ENCODE measurements at places on chromosomes 5 and 9. TPM values are rescaled to one million over a fixed set of nuclear protein-coding genes. Genes with fewer than 3 reads are reported as not detected.

The CYLC2 gene
- total RNA-seq = not detected

The SPINK4 gene
- not detected for total RNA-seq

The PCDHB5 gene
- 1.4 TPM for total RNA-seq

The AFAP1L1 gene
- 8.2 TPM for total RNA-seq

The COL5A1 gene
- total RNA-seq = 33.7 TPM

The DENND1A gene
- 13.0 TPM for total RNA-seq

The DNM1 gene
- 59.8 TPM for total RNA-seq

The SLCO4C1 gene
- 0.04 TPM for total RNA-seq

The PGM5 gene
- not detected for total RNA-seq

The DIMT1 gene
- 39.1 TPM for total RNA-seq

The SLC45A2 gene
- total RNA-seq = not detected

The MARVELD2 gene
- 2.7 TPM for total RNA-seq
